ENCODE measurements at places on chromosomes 5 and 9.

GRCh38 chr9:34999576-34999975 is 10.0 kb downstream of the DNAJB5 start:
- DNase-seq = no peak

DNA sequence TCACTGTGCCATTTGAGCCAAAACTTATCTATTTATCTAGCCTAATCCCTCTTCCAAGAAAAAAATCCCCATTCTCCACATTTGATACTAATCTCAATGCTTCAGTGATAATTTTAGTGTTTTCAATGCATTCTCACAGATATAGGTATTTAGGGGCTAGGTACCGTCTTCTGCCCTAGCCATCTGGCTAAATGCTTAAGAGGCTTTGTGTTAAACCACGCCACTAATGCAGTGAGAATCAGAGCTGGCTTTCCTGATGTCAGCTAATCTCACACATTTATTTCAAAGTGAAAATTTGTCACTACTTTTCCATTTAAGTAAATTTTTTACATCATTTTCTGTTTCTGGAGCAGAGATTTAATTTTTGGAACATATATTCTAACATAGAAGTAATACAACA is 479.7 kb downstream of the MAN2A1 start:
- no peak for DNase-seq

DNA sequence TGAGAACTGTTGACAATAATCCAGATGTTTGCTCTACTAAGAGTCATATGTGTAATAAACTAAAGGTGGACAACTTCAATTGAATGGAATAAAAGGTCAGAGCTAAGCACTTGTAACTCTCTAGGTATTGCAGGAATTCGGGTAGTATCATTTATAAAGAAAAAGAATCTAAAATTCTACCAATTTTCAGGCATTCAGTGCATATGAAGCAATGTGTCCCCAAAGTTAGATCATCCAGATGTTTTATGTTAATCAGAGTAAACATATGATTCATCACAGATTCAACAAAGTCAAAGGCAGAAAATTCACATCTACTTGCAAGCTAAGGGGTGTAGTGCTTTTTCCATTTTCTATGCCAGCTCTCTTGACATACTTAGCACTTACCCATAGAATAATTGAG is 477.1 kb downstream of the PDE4D start:
- no peak for DNase-seq

GRCh38 chr9:132012704-132013357 is 66.8 kb downstream of the MED27 start:
- no peak for DNase-seq

- no peak for DNase-seq
Measured at GRCh38 chr5:133811168-133811567, 157.3 kb downstream of the C5orf15 start.

DNA sequence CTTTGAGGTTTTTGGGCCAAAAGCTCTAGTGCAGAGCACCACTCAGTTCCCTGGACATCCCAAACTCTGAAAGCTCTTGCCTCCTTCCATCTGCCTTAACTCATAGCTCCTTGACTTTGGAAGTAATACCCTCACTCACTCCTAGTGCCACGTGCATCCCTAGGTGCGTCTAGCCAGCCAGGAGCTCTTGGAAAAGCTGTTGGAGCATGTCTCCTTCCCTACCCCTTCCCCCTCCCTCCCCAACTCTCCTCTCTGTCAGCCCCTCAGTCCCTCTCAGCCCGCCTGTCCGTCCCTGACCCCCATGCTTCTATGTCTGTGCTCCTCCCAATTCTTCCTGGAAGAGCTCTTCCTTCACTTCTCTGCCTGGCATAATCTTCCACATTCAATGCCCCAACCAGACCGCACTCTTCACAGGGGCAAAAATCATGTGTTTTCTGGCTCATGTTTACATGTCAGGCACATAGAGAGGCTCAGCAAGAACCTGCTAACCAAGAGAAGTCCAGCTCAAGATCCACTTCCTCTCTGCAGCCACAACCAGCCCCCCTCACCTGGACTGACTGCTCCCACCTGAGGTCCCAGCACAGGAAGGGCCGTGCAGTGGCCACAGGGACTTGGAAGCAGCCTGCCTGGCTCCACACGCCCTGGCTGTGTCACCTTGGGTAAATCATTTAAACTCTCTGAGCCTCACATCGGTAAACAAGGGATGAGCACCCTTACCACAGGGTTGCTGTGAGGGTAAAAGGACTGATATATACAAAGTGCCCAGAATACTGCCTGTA is 58.4 kb downstream of the WHRN start:
- no peak for DNase-seq

DNA sequence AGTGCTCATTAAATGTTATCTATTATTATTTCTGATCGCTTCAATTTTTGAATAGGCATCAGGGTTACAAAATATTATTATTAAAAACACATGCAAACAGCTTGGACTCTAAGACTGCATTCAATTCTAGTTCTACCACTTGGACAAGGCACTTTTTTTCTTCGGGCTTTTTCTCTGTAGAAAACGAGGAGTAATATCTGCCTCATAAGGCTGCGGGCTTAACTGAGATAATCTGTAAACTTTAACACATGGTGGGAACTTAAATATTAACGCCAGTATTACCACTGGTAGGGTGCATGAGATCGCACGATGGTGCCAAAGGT is 511 bp upstream of the SPDL1 start:
- no peak for DNase-seq

DNA sequence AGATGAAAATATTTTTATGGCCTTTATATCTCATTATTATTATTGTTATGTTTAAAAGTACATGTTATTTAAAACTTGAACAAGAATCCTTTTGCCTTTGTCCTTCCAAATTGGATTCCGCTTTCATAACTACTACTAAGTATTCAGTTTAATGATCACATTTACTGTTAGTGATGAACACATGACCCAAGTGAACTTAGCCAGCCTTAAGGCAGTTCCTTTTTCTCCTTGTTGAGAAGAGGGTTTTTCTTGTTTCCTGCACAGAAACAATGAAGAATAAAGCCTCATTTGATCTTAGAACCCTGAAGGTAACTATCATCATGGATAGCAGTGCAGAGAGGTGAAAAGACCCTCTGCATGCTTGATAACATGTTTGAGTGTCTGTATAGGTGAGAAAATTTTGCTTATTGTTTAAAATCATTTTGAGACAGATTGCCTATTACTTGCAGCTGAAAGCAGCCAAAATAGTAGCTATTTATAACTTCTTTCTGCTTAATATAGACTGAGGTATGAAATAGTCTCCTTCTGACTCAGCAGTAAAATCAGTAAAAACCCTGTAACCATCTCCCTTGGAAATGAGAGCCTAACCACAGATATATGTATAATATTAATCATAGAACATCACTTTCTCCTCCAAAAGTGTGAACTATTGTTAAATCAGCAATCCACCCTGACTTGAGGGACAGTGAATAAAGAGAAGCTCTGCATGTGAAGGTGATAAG is 266.2 kb downstream of the SPATA31D1 start:
- no peak for DNase-seq

GRCh38 chr5:157371655-157372471 is 88.2 kb upstream of the NIPAL4 start:
- no peak for DNase-seq

DNA sequence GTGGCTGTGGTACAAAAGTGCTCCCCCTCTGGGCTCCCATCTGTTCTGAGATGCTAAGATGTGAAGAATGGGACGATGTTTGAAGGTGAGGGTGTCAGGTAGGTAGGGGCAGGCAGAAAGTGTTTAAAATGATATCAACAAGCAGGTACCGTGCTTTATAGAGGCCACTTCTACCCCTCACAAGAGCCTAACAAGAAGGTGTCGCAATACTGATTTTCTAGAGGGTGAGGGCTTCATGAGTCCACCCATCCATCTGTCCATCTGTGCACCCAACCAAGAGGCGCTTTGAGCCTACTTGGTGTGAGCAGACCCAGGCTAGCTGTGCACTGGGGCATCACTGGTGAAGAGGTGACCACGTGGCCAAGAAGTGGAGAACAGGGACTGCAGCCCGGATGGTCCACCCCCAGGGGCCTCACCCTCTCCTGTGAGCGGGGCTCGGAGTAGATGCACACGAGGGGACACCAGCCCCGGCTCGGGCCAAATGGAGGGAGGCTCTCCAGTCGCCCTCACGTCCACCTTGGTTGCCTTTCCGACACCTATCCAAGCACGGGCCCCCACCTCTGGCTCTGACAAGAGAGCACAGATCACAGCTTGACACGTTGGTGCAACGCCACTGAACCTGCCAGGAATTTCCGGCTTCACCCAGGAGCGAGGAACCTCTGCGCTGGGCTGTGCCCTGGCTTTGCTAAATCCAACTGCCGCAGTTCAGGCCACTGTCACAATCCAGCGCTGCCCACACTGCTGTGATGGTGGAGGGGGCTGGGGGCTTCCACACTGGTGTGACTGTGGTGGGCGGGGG is 34.5 kb downstream of the CRB2 start:
- DNase-seq = no peak

DNA sequence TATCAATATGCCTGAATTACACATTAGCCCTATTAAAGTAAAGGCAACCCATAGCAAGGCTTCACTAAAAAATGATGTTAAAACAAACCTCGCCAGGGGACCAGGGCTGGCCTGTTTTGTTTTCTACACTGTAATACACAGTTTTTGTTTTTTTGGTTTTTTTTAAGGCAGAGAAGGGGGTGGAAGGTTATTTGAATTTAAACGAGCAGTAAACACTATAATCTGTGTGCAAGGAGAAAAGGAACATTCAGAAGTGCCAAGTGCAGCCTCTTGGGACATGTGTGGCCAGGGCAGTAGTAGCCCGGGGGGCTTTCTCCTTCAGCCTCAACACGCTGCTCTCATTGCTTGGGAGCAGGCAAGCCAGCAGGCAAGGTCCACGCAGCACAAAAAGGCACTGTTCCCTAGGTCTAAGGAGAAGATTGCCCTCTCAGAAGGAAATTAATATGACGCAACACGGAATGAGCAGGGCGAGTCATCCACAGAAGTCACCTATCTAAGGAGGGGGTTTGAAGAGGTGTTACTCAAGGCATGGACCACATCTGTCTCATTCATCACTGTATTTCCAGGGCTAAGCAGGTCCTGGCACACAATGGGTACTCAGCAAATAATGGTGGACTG is 16.2 kb downstream of the SIL1 start:
- no peak for DNase-seq

DNA sequence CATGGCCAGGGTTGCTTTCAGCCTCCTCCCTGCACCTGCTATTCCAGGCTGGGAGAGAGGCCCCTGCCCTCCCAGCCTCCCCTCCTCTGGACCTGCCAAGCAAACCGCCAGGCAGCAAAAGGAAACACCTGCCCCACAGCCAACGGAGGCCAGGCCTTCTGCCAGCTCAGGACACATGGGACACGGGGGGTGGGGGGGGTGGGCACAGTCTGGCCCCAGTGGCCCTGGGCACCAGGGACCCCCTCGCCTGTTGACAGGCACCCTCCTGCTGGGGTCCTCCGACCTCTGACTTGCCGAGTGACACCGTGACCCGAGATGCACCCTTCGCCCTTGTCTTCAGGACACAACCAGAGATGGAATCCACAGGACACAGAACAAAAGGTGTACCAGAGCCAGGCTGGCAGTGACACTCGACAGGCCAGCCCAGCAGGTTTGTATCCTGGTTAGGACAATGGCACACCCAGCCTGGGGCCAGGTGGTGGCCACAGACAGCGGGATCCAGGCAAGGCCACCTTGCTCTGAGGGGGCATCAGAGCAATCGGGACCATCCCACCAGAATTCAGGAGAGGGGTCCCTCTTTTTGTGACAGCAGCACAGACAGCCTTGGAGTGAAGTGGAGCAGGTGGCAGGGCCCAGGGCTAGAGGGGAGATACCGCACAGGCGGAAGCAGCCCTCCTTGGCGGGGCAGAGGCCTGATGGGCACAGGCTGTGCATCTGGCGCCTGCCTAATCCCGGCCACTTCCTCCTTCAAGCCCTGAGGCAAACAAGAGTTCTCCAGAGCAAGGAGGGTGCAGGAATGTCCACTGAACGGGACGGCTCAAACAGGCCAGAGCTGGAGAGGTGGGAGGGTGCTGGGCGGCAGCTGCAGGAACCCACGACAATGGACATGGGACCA is 1.3 kb upstream of the TMEM210 start:
- no peak for DNase-seq

- no peak for DNase-seq
Measured at GRCh38 chr5:10277773-10278630, 27.9 kb downstream of the CCT5 start.

GRCh38 chr9:137114613-137115393 is at the start of gene DPP7:
Gene DPP7, minus strand, starts transcription at chr9:137114733. Its CDS starts 20 bp downstream, at chr9:137114713.
- DNase-seq = peak; percentile 83

DNA sequence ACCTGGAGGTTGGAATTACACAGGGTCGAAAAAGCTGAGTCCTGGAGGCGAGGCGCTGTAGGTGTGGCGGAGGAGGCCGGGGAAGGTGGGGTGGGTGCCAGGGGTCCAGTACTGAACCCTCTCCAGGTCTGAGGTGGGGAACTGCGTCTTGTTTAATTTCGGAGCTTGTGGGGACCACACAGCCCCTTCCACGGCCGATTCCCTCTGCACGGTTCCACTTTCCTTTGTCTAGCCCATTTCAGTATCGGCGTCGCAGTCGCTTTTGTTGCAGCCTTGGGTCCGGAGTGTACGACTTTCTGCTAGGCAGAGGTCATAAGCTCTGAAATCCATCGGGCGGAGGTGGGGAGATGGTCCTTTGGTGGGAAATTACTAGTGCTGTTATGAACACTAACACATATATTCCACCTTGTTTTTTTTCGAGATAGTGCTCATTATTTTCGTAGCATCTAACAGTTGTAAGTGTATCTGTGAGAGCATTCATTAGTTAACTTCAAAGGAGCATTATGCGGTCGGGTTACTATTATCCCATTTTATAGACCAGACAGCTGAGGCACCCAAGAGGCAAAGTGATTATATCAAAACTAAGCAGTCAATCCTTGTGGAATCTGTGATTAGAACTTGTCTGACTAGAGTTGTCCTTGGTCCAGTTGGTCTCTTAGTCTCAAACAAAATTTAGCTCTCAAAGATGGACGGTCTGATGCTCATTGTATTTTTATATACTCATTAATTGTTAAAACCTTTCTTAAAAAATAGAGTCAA is 737 bp downstream of the RNF180 start:
- no peak for DNase-seq

DNA sequence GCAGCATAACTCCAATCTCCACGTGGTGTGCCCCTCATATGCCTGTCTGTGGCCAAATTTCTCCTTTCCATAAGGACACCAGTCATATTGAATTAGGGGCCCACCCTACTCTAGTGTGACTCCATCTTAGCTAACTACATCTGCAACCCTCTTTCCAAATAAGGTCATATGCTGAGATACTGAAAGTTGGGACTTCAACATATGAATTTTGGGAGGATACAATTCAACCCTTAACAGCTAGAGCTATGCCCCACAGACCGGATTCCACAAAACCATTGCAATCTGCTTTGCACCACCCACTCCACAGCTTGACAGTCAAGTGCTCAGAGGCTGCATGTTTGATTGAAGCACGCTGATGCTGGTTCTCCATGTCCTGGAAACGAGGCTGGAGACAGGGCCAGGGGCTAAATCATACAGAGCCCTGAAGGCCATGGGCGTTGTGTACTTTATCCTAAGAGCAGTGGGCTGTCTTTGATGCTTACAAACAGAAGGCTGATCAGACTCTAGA is 122.8 kb downstream of the MTX3 start:
- no peak for DNase-seq
